Caki2 (cell line): ENCODE measurements at places on chromosomes 5 and 9.

- peak; percentile 32 for DNase-seq
Observed at GRCh38 chr9:90904706-90905478, 103.3 kb downstream of the SYK start.

- no peak for DNase-seq
Observed at GRCh38 chr5:143521846-143522400, 118.4 kb upstream of the NR3C1 start.

- no peak for DNase-seq
Observed at GRCh38 chr5:17081142-17081541, 136.3 kb upstream of the BASP1 start.

GRCh38 chr9:111661802-111662521 lies 557 bp downstream of the GNG10 start:
- peak; percentile 32 for DNase-seq

DNA sequence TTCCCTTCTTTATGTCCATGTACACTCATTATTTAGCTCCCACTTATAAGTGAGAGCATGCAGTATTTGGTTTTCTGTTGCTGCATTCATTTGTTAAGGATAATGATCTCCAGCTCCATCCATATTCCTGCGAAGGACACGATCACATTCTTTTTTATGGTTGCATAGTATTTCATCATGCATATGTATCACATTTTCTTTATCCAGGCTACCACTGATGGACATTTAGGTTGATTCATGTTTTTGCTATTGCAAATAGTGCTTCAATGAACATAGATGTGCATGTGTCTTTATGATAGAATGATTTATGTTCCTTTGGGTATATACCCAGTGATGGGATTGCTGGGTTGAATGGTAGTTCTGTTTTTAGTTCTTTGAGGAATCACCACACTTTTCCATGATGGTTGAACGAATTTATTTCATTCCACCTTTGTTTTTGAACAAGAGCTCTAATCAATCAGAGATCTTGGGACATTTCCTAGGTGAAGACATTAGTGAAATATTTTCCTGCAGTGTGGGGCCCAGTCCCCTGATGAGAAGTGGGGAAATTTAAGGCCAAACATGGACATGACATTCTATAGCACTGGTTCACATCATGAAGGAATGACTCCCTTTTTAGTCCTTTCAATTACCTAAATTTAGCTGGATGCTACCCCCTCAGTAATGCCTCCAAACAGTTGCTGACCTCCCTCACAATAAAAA lies 7.1 kb upstream of the TEX48 start:
- no peak for DNase-seq

DNA sequence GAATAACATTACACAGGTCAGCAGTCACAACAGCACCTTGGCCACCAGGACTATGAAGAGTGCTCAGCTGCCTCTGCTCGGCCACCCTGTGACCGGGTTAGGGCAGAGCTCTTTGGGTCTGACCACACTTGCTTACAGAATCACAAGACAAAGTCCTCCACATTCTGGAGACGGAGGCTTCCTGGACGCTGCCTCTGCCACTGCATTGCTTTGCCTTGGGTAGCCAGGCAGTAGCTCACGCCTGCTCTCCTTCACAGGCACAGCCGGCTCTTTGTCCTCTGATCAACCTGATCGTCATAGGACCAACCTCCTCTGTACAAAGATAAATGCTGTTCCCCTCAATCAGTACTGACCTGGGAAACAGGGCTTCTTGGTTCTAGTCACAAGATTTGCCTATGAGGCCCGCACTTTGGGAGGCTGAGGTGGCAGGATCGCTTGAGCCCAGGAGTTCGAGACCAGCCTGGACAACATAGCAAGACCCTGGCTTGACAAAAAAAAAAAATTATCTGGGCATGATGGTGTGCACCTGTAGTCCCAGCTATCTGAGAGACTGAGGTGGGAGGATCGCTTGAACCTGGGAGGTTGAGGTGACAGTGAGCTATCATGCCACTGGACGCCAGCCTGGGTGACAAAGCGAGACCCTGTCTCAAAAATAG lies 128.4 kb upstream of the IER5L start:
- DNase-seq = no peak

- no peak for DNase-seq
Observed at GRCh38 chr5:136615251-136616119, 250.1 kb upstream of the TRPC7 start.

- peak; percentile 56 for DNase-seq
Observed at GRCh38 chr5:80569961-80570786, at the start of gene ANKRD34B. ANKRD34B (minus strand) TSS chr5:80570280; CDS start chr5:80560019, 10,261 bp downstream.

GRCh38 chr5:149765932-149766331 lies 35.8 kb downstream of the PPARGC1B start:
- DNase-seq = no peak

- DNase-seq = peak; percentile 91
Observed at GRCh38 chr5:31119938-31120641, 73.4 kb upstream of the CDH6 start.

DNA sequence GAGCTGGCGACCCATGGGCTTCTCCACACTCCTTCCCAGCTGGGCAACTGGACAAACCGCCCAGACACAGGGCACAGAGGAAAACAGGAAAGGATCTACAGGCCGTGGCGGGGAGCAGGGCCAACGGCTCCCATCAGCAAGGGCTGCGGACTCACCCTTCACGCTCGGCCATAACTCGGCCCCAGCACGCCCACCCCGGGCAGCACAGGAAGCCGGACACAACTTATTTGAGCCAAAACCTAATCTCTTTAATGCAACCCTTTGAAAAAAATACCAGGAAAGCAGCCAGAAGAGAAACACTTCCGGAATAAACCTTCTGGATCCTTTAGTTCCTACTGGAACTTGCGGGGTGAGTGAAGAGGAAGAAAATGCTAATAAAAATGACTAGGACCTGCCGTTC lies 59.9 kb downstream of the VAV2 start:
- no peak for DNase-seq

GRCh38 chr9:77977210-77977611 lies 54.4 kb downstream of the GNAQ start:
- peak; percentile 78 for DNase-seq

GRCh38 chr5:17229313-17229712 lies 11.9 kb downstream of the BASP1 start:
- no peak for DNase-seq
